ENCODE measurements at places on chromosomes 7 and 10. TPM values are rescaled to one million over a fixed set of nuclear protein-coding genes. Genes with fewer than 3 reads are reported as not detected.

TUBB8 gene
- not detected for total RNA-seq

PIK3AP1 gene
- total RNA-seq, result 38.5 TPM

BCAP29 gene
- total RNA-seq, result 42.1 TPM

PDE6C gene
- total RNA-seq, result not detected

DNA sequence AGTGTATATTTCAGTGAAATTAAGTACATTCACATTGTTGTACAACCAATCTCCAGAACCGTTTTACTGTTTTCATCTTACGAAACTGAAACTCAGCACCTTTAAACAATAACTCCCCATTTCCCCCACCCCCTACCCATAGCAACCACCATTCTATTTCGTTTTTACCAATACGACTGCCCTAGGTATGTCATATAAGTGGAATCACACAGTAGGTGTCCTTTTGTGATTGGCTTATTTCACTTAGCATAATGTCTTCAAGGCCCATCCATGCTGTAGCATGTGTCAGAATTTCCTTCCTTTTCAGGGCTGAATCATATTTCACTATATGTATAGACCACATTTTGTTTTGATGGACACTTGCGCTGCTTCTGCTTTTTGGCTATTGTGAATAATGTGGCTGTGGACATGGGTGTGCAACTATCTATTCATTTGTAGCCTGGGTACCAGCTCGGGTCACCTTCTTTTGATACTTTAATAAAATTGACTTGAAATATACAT is 34.3 kb upstream of the DLG5 start:
- no peaks in the 10 kb centered on the region for H3K36me3 ChIP-seq
- H3K4me3 ChIP-seq, result no peak overlapping the region
- DNase-seq, result no peak
- no peaks in the 10 kb centered on the region for H3K4me1 ChIP-seq
- H3K27ac ChIP-seq, result no peak overlapping the region

- H3K4me3 ChIP-seq, result no peak overlapping the region
- no peaks in the 10 kb centered on the region for H3K36me3 ChIP-seq
- H3K27me3 ChIP-seq, result no peaks in the 10 kb centered on the region
- H3K4me1 ChIP-seq, result no peaks in the 10 kb centered on the region
These were observed 101.2 kb upstream of the ZNF746 start for GRCh38 chr7:149598721-149599308.

DNA sequence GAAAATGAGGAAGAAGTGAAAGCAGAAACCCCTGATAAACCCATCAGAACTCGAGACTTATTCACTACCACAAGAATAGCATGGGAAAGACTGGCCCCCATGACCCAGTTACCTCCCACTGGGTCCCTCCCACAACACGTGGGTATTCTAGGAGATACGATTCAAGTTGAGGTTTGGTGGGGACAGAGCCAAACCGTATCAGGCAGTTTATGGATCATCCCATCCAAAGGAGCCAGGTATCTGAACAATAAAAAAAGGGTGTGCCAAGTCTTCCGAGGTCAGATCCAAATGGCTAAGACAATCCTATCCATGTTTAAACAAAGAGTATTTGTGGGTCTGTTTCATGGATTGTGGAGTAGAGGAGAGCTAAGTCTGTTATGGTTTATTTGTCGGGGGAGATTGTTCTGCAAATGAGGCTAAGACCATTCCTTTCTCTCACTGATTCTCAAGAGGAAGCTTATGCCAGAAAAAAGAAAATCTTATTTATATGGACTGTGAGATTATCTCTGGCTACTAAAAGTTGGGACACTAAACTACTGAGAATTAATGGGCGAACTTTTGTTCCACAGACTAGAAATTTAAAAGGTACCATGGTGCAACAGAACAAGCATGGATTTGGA is 203.7 kb downstream of the IPMK start:
- DNase-seq, result no peak
- no peaks in the 10 kb centered on the region for H3K4me1 ChIP-seq
- no peaks in the 10 kb centered on the region for H3K36me3 ChIP-seq
- no peak overlapping the region for H3K27ac ChIP-seq

GRCh38 chr7:149759093-149759860 is 14.1 kb downstream of the ZNF467 start:
- no peak overlapping the region for H3K27ac ChIP-seq
- no peaks in the 10 kb centered on the region for H3K36me3 ChIP-seq
- H3K4me3 ChIP-seq, result no peak overlapping the region
- no peaks in the 10 kb centered on the region for H3K4me1 ChIP-seq
- DNase-seq, result no peak

- H3K4me1 ChIP-seq, result no peaks in the 10 kb centered on the region
- no peak overlapping the region for H3K27ac ChIP-seq
- no peak for DNase-seq
- H3K36me3 ChIP-seq, result no peaks in the 10 kb centered on the region
These were observed 30.3 kb downstream of the CACNA2D1 start for GRCh38 chr7:82413237-82413636.
